ENCODE measurements at places on chromosomes 5 and 9. TPM values are rescaled to one million over a fixed set of nuclear protein-coding genes. Genes with fewer than 3 reads are reported as not detected.

Gene ADGRD2
- not detected for total RNA-seq

Gene TSSK1B
- not detected for total RNA-seq

Gene SLC28A3
- 0.31 TPM for total RNA-seq

Gene RELL2
- total RNA-seq = 31.4 TPM

- H3K36me3 ChIP-seq = no peaks in the 10 kb centered on the region
- no peak for DNase-seq
- no peak overlapping the region for H3K4me3 ChIP-seq
Observed at GRCh38 chr5:122515709-122516431, 203.8 kb downstream of the SNCAIP start.

DNA sequence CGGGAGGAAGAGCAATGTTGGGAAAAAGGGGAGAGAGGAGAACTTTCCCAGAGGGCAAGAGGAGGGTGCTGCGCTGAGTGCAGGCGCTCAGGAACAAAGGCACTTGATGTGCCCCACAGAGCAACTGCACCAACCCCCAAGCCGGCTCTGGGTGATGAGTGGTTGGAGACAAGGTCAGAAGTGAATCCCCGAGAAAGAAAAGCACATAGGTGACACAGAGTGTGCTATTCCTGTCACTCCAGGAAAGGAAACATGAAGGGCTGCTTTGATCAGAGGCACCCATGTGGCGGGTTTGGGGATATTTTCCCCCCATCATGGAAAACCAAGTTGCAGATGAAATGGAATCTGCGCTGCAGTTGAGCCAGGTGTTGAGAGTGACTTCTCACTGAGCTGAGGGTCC is 20.7 kb upstream of the SLC25A48 start:
- peaks cover 17% of the 10 kb centered on the region for H3K27me3 ChIP-seq
- H3K27ac ChIP-seq = no peak overlapping the region
- no peaks in the 10 kb centered on the region for H3K4me1 ChIP-seq
- no peak for DNase-seq

DNA sequence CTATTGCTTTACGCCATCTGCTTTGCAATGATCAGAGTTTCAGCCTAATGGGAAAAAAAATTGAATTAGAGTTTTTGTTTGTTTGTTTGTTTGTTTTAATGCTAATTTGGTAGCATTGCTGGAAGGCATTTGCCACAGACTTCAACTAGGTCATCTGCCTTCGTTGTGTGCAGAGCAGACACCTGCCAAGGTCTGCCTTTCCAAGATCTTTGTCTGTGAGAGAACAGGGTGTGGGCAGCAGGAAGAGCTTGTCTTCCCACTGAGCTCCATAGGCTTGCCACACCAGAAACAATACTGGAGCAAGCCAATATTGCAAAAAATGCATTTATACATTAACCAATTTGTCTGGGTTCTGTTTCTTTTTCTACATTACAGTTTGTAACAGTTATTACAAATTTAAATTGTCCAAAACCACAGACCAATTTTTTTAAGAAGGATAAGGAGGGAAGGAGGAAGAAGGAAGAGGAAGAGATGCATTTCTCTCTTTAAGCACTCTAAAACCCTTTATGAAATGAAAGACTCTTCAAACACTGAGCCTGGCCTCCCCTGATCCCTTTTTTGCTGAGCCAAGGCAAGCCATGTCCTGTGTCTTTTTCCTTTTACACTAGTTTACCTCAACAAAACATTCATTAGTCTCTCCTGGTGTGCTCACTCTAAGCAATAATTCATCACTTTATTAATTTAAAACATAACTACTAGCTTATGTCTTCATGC is 210.5 kb downstream of the SNX18 start:
- no peaks in the 10 kb centered on the region for H3K36me3 ChIP-seq
- no peak overlapping the region for H3K27ac ChIP-seq
- no peaks in the 10 kb centered on the region for H3K27me3 ChIP-seq
- H3K4me3 ChIP-seq = no peak overlapping the region

DNA sequence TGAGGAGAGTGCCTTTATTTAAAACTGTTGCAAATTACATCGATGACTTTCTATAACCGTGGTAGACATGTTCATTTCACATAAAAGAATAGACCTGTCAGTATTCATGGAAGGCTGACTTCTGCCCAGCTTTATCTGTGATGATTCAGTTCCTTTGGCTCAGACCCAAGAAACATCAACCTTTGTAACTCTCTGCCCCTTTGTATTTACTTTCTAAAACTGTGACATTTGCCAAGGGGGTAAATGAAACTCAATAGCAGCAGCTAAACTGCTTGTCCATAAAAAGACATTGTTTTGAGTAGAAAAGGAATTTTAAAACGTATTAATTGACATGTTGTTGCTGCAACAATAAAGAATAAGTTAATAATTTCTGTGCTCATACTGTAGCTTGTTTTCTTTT is 137.8 kb upstream of the ANKH start:
- no peaks in the 10 kb centered on the region for H3K4me1 ChIP-seq
- H3K27ac ChIP-seq = no peak overlapping the region

Measured in activated CD8-positive, alpha-beta T cell treated with anti-CD3 and anti-CD28 coated beads for 36 hours (primary cell).